ENCODE measurements at places on chromosomes 12 and 14.

GRCh38 chr12:100567945-100568344 is 5.5 kb upstream of the GAS2L3 start:
- DNase-seq, result no peak

- no peak for DNase-seq
These were observed 37.9 kb upstream of the GNG2 start for GRCh38 chr14:51822499-51822898.

DNA sequence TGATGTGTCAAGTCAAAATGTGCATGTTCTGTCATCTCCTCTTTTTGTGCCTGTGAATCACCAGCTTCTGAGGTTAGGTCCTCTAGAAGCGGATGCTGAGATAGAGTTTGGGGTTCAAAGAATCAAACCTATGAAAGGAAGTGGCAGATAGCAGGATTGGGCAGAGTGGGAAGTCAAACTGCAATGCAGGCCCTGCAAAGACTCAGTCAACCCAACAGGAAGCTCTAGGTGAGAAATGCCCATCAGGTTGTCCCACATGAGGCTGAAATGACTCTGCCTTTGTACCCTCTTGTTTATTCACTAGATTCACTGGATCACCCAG is 4.5 kb upstream of the MIA2 start:
- no peak for DNase-seq

DNA sequence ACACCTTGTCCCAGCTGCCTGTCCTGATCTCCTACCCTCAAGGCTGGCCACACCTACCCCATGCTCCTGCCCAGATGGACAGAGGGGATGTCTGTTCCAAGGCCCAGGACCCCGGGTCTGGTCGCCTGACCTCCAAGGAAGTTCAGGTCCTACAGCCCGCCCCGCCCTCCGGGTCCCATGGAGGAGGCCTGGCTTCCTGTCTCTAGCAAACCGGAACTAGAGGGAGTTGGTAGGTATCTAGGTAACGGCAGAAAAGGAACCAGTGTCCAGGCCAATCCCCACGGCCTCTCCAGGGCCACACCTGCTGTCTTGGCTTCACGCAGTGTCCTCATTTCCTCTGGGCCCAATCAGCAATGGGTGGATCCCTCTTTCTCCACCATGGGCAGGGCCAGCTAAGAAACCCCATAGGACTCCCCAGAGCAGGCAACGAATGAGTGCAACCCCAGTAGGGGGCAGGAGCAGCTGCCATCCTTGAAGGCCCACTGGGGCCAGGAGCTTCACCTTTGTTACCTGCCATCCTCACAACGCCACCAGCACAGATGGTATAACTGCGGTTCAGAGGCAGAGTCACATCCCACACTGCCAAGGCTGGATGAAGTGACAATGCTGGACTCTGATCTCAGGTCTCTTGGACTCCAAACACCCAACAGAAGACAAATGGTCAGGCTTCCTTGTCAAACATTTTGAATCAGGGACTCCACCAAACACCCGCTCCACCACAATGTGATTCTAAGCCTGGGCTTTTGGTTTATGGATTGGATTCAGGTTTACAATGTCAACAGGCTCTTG is 25.1 kb upstream of the RPLP0 start:
- DNase-seq, result no peak

DNA sequence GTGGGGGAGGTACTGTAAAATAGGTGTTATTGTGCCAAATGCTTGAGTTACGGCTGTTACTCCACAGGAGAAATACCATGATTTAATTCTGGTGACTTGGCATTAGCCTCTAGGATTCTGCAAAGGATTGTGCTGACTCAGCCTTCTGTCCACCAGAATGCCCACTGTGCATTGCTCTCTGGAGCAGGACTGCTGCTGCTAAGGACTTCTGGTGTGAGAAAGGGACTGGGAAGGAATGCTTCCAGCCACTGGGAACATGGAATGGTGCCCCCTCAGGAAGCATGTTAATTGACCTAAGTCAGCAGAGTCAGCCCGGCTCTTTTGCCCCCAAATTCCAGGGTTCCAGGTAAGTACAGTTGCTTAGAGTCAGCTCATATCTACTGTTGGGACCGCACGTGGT is 32.9 kb downstream of the ZFHX2 start:
- no peak for DNase-seq

- DNase-seq, result peak; percentile 24
These were observed 319.9 kb downstream of the CACNA1C start for GRCh38 chr12:2372735-2373134.

GRCh38 chr14:100967930-100968329 is 64.4 kb upstream of the RTL1 start:
- no peak for DNase-seq

GRCh38 chr14:59268858-59269257 is 80.4 kb downstream of the DAAM1 start:
- no peak for DNase-seq

DNA sequence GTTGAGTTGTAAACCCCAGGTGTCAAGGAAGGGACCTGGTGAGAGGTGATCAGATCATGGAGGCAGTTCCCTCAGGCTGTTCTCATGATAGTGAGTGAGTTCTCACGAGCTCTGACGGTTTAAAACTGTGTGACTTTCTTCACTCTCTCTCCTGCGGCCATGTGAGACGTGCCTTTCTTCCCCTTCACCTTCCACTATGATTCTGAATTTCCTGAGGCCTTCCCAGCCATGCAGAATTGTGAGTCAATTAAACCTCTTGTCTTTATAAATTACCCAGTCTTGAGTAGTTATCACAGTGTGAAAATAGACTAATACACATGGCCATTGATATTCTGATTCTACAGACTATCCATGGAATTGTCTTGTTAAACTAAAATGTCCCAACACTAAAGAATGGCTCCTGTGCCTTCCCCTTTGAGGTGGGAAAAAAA is 85.6 kb downstream of the SLC2A13 start:
- no peak for DNase-seq

GRCh38 chr12:128418944-128419343 is 152.0 kb downstream of the TMEM132C start:
- DNase-seq, result no peak

GRCh38 chr14:91298576-91298975 is 54.1 kb upstream of the GPR68 start:
- DNase-seq, result no peak

DNA sequence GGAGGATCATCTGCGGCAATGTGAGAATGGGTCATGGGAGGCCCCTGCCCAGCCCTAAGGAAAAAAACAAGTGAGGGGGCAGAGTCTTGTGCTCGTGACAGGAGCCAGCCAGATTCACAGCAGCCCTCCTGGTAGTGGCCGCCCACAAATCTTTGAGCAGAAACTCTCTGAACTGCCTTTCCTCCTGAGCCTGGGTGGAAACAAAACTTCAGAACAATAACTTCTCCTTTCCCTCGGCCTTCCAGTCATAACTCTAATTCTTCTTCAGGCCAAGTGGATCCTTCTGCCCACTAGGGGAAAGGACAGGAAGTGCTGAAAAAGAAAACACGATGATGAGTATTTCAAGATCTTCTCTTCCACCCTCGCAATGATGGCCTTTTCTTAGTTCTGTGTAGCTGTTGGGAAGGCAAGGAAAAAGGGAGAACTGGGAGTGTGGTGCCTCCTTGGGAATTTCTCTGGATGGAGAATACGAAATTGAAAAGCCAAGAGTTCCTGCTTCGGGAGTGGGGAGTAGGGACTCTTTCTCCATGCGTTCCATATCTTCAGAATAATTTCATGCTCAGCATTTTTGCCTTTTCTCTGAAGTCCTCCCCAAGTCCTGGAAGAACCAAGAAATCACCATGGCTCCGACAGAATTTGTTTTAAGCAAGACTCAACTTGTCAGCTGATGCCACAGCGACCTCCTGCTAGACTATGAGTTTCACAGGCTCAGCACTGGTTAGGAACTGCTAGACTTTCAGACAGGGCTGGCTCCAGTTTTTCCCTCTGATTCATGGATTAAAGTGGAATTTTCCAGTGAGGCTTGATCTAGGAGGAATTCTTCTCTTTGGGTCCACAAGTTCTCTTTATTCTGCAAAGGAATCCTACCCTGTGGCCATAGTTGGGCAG is 188.9 kb downstream of the CAND1 start:
- DNase-seq, result peak; percentile 69

DNA sequence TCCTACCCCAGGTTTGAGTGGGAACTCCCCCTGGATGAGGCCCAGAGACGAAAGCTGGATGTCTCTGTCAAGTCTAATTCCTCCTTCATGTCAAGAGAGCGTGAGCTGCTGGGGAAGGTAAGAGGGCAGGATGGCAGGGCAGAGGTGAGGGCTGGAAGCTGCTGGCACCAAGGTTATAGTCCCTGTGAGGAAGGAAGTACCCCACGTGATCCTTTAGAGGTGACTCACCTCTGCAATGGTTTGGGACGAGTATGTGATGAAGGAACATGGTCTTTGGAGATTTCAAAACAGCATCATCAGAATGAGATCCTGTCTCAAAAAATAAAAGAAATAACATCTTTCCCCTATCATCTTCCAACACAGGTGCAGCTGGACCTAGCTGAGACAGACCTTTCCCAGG is 9.2 kb upstream of the MYL6B start:
- no peak for DNase-seq

DNA sequence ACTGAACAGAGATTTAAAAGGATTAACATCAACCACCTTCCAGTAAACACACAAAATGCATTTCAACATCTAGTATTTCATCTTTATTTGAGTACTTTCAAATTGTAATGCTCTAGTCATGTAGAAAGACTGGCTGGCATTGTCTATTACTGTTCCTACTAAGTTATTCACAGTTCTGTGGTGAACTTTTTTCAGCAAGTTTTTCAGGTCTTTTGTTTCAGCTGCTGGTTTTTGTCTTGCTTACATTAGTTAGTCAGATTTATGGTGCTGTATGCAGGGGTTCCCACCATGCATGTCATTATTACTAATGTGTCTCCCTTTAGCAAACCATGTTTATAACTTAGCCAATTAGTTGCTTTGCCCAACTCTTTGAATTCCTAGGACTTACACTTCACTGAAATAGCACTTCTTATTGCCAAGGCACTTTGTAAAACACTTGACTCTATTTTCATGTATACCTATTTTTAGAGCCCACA is 253.4 kb upstream of the KITLG start:
- DNase-seq, result no peak

DNA sequence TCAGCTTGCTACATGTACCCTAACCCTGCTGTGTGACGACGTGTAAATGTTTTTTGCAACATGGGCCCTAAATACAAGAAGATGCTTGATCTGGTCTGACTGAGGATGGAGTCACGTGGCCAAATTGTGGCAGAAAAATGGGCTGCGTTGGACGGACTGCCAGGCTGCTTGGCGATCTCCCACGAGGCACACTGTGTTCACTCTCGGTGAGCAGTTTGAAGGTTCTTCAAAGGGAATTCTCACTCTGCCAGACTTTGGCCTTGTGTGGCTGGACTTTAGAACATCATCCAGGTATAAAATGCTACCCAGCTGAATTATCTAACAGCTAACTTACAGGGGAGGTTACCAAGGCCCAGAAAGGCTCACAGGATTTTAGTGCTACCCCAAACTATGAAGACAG is 85.1 kb downstream of the KDM2B start:
- no peak for DNase-seq

- peak; percentile 30 for DNase-seq
These were observed 8.5 kb upstream of the PRKAB1 start for GRCh38 chr12:119659289-119659897.

GRCh38 chr12:93603762-93604161 is 31.3 kb downstream of the SOCS2 start:
- no peak for DNase-seq

DNA sequence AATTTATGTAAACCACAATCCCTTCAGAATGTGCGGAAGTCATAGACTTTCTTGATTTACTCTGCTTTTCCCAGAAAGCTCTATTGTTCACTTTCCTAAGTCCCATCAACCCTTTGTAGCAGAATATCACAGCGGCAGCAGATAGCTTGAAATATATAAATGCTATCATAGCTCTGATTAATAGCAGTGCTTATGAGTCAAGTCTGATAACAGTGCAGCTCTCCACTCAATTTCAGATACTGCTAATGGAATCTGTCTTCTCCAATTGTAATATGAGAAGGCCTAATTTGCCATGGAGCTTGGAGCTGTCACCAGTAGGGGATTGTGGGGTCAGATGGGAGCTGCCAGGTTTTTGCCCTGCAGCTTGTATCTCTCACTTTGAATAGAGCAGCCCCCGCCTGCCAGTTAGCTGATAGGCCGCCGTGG is 10.9 kb downstream of the TMEM260 start:
- no peak for DNase-seq

GRCh38 chr12:113804961-113805600 is 161.0 kb downstream of the RBM19 start:
- no peak for DNase-seq

- no peak for DNase-seq
These were observed 79.9 kb upstream of the KCNA1 start for GRCh38 chr12:4829793-4830162.

- DNase-seq, result no peak
These were observed 33.5 kb downstream of the SMCO2 start for GRCh38 chr12:27480016-27480415.

GRCh38 chr14:42556551-42556950 is 949.9 kb downstream of the LRFN5 start:
- no peak for DNase-seq

GRCh38 chr14:80605536-80605935 is 336.0 kb downstream of the CEP128 start:
- no peak for DNase-seq

GRCh38 chr12:125971981-125972380 is 906.7 kb downstream of the AACS start:
- DNase-seq, result no peak

DNA sequence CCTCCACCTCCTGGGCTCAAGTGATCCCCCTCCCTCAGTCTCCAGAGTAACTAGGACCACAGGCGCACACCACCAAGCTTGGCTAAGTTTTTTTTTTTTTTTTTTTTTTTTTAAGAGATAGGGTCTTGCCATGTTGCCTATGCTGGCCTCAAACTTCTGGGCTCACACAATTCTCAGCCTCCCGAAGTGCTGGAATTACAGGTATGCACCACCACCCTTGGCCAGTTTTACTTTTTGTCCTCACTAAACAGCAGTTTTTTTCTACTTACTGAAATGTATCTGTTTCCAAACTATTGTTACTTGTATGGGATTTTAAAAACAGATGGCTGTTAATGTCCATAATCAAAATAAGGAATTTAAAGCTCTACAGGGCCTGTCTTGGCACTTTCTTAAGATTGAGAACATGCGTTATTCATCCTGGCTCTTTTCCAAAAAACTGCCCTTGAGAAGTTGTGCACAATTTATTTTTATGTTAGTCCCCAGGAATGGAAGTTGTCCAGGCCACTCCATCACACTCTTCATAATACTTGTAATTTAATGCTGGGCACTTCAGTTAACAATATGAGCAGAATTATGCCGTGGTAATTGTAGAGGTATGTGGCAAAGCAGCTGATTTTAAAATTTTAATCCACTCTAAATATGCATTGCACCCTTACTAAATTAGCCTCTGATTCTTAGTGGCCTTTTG is 51.9 kb upstream of the REP15 start:
- DNase-seq, result no peak

- peak; percentile 69 for DNase-seq
These were observed 787 bp downstream of the HECTD4 start for GRCh38 chr12:112381406-112381882.

- peak; percentile 99 for DNase-seq
These were observed 1.0 kb upstream of the DDX23 start for GRCh38 chr12:48852734-48853688.

DNA sequence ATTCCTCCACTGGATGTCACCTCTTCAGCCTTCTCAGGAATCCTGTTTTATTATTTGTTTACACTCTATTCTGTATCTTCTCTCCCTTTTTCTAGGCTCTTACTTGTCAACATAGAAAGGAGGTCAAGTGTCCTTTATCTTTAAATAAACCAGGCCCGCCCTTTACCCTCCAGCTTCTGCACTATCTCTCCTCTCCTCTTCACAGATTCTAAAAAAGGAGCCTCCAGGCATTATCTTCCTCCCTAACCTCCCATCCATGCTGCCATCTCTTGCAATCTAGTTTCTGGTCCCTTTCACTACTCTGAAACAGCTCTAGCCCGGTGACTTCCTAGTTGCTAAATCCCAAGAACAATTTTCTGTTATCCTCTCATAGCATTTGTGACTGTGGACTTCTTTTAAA is 24.1 kb upstream of the ARID2 start:
- no peak for DNase-seq
